ENCODE measurements at places on chromosomes 11 and 22.

DNA sequence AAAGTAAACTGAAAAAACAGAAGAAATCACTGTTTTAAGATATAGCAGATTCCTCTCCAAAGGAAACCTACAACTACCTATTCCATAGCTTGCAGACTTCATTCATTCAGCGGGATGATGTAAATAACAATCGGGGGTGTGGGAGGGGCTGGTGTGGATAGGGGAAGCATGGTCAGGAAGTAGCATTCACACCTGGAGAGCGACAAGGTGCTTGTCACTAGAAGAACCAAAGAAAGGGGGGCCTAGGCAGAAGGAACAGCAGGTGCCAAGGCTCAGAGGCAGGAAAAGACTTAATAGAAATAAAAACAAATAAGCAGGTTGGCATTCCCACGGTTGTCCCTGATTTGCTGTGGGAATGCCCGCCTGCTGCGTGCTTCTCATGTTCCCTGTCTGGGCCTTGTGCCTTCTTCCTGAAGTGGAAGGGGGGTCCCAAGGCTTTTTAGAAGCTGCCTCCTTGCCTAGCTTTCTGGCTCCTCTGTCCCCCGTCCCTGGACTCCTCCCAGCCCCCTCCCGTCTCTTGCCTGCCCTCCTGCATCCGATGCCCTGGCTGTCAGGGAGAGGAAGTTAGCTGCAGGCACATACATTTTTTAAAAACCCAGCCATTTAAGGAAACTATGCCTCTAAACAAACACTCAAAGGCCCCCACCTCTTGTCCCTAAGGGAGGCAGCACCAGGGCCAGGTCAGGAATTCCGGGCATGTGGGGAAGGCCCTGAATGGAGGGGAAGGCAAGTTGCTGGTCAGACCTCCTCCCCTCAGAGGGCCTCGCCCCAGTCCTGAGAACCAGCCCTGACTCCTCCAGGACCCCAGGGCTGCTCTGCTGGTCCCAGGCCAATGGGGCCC, 54.7 kb upstream of the PRDM11 start:
- no peak for DNase-seq

- DNase-seq, result no peak
Observed at GRCh38 chr22:25147642-25147928, 52.1 kb upstream of the CRYBB3 start.

GRCh38 chr22:29450222-29450621, 11.8 kb downstream of the RFPL1 start:
- no peak for DNase-seq

GRCh38 chr11:120336641-120337354, 585 bp downstream of the ARHGEF12 start:
- DNase-seq, result no peak

- DNase-seq, result no peak
Observed at GRCh38 chr11:20353829-20354434, 9.6 kb upstream of the HTATIP2 start.

- no peak for DNase-seq
Observed at GRCh38 chr22:46914916-46915894, 152.8 kb downstream of the TBC1D22A start.

- DNase-seq, result no peak
Observed at GRCh38 chr11:83068568-83068967, 3.1 kb downstream of the RAB30 start.

DNA sequence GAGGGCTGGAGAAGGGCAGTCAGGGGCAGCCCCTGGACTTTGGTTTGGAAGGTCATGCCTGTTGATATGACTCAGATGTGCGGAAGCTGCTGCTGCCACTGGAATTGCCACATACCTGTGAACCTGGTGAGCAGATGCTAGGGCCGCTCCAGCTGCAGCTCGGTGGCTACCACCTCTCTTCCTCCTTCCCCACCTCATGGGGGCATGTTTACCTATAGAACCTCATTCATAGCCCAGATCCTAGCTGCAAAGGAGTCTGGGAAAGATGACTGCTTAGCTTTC, 17.5 kb upstream of the TSPAN18 start:
- DNase-seq, result no peak

- DNase-seq, result no peak
Observed at GRCh38 chr11:36363361-36364268, 67.5 kb downstream of the PRR5L start.

DNA sequence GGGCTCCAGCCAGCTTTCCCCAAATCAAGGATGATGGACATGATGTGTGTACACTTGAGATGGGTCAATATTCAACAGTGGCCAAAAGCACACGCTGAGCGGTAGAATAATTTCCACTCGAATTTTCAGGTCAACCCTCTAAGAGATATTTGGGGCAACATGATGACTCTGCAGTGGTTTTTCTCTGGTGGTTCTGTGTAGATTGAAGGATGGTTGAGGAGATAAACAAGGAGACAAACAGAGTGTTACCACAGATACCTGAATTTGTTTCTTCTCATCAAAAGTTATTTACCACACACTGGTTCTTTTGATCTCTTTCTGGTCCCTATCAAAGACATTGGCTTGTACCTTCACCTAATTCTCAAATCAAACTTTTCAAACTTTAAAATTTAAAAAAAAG, 242.0 kb downstream of the ETS1 start:
- DNase-seq, result peak; percentile 26

- no peak for DNase-seq
Observed at GRCh38 chr11:104968856-104969776, 742 bp upstream of the CASP4 start.

DNA sequence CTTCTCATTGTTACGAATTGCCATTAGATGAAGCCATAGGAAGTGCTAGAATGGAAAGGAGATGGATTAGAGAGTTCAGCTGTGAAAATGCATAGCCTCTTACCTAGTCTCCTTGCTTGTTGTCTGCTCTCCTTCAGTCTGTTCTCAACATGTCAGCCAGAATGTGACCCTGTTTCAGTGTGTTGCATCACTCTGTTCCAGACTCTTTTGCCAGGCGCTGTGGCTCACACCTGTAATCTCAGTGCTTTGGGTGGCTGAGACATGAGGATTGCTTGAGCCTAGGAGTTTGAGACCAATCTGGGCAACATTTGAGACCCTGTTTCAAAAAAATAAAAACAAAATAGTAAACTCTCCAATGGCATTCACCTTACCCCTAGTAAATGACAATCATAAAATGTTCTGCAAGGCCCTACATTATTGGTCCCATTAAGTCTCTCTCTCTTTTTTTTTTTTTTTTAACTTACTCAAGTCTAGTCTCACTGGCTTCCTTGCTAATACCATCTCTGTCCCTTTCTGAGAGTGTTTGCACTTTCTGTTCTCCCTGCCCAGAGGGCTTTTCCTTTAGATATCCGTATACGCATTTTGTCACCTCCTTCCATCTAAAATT, 39.4 kb downstream of the CYP2R1 start:
- DNase-seq, result no peak

DNA sequence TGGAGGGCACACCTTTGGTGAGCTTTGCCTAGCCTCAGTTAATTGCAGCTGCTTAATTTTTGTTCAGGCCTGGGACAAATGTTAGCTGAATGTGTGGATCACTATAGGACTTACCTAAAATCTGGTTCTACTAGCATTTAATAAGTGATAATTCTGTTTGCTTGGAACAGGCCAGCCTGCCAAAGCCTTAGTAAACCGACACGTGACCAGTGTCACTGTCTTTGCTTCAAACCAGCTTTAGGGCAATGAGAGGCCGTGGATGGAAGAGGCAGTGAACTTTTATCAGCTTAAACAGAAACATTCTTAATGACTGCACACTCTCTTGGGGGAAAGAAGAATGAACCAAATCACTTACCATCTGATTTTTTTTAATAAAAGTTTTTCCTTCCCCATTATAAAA, 10.8 kb downstream of the PARVA start:
- DNase-seq, result no peak

DNA sequence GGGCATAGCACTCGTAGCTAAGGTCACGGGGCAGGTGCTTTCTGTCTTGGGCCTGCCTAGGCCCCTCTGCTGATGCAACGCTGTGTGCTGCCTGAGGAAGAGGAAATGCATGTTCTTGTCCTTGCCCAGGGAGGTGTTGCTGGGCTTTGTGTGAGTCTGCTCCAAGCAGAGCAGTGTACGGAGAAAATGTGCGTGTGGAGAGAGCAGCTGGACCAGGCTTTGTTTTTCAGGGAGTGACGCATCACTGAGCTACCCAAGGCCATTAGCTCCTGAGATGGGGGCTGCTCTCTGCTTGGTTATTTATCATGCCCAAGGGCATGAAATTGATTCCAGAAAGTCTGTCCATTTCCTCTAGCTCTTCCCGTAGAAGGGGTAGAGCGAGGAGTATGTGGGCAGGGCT, 82.9 kb upstream of the THY1 start:
- no peak for DNase-seq

- DNase-seq, result no peak
Observed at GRCh38 chr11:3840870-3841425, at the start of gene RHOG. TSS of gene RHOG (minus strand) at chr11:3840959. CDS start at chr11:3828138, 12,821 bp downstream.

GRCh38 chr11:68727783-68728182, 23.5 kb downstream of the TESMIN start:
- DNase-seq, result no peak

All from T-helper 22 cell (primary cell).